ENCODE measurements at places on chromosomes 13 and 19.

GRCh38 chr19:53870485-53870844 lies 2.8 kb downstream of the MYADM start:
- no peak overlapping the region for H3K4me3 ChIP-seq
- H3K27me3 ChIP-seq = no peaks in the 10 kb centered on the region
- peaks cover 10% of the 10 kb centered on the region for H3K36me3 ChIP-seq
- peaks cover 18% of the 10 kb centered on the region for H3K4me1 ChIP-seq

DNA sequence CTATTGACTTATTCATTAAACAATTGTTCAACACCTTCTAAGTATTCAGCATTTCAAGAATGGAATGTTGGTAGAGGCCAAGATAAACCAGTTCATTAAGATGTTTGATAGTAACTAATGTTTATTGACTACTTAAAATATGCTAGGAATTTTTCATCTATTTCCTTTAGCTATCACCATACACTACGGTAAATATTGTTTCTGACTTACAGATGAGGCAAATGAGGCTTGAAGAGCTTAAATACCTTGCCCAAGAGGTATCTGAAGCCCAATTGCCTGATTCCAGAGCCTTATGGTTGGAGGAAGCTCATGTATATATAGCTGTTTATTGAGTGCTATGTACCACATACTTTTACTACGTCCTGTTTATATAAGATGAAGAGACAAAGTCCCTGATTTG lies 286.2 kb downstream of the NDFIP2 start:
- no peaks in the 10 kb centered on the region for H3K4me1 ChIP-seq
- H3K4me3 ChIP-seq = no peak overlapping the region
- no peak for DNase-seq
- no peaks in the 10 kb centered on the region for H3K36me3 ChIP-seq
- H3K27ac ChIP-seq = no peak overlapping the region

- peak overlapping the region; percentile 90 for H3K27ac ChIP-seq
- H3K27me3 ChIP-seq = no peaks in the 10 kb centered on the region
- peak; percentile 95 for DNase-seq
- H3K4me1 ChIP-seq = peaks cover 34% of the 10 kb centered on the region
- H3K36me3 ChIP-seq = peaks cover 5% of the 10 kb centered on the region
- no peak overlapping the region for H3K4me3 ChIP-seq
Measured at GRCh38 chr19:42420055-42420544, 7.1 kb downstream of the LIPE start.

DNA sequence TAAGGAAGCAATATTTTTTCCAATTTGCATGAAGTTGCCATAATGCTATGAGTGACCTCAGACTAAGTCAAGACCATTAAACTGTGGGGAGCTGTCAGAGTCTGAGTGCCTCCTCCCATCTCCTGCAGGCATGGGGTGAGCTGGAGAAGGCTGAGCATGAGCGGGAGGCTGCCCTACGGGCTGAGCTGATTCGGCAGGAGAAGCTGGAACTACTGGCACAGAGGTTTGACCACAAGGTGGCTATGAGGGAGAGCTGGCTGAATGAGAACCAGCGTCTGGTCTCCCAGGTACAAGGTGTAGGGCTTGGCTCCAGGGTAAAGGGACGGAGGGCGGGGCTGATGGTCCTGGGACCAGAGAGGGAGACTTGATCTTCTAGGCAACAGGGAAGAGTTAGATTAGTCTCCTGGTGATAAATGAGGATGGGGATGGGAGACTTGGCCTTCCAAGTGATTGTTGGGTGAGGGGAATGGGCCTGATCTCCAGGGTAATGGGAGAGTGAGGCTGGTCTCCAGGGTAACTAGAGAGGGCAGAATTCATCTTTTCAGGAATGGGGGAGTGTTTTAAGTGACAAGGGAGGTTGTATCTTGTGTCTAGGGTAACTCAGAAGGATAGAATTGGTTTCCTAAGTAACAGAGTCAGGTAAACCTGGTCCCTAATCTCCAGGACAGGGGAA lies 36.0 kb downstream of the SPTBN4 start:
- no peaks in the 10 kb centered on the region for H3K4me1 ChIP-seq
- no peaks in the 10 kb centered on the region for H3K27me3 ChIP-seq
- H3K36me3 ChIP-seq = no peaks in the 10 kb centered on the region
- no peak for DNase-seq
- H3K4me3 ChIP-seq = no peak overlapping the region
- no peak overlapping the region for H3K27ac ChIP-seq

DNA sequence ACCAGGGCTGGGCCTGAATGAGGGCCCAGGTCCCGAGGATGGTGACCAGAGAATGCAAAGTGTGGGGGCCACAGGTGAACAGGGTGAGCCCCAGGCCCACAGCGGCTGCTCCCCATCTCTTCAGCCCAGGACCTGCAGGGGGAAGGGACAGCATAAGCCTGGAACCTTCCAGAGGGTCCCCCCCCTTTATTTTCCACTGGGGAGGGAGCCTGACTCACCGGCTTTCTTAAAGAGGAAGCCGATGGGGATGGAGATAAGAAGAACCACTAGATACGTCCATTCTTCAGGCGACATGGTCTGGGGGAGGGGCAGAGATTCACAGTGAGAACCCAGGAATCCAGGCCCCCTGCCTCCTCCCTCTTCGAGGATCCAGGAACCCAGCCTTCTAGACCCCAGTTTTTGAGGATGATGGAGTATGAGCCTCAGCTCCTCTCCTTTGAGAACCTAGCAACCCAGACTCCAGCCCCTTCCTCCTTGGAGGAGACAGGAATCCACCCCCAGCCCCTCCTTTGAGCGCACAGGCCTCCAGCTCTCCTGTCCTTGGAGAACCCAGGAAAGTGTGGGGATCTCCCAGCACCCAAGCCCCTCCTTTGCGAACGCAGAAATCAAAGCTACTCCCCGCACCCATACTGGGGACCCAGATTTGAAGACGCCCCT lies 1.0 kb downstream of the MBOAT7 start:
- peaks cover 14% of the 10 kb centered on the region for H3K36me3 ChIP-seq
- peak overlapping the region; percentile 62 for H3K27ac ChIP-seq
- peaks cover 15% of the 10 kb centered on the region for H3K4me1 ChIP-seq
- H3K27me3 ChIP-seq = no peaks in the 10 kb centered on the region
- H3K4me3 ChIP-seq = peak overlapping the region; percentile 95

DNA sequence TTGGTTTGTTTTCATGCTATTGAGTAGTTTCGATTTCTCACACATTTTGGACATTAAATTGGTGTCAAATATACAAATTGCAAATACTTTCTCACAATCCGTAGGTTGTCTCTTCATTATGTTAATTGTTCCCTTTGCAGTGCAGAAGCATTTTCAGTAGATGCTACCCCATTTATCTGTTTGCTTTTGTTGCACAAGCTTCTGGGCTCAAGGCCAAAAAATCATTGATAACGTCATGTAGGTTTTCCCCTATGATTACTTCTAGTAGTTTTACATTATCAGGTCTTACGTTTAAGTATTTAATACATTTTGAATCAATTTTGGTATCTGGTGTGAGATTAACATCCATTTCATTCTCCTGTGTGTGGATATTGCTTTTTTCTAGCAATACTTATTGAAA lies 14.0 kb upstream of the ZNF347 start:
- H3K4me3 ChIP-seq = no peak overlapping the region
- H3K27me3 ChIP-seq = no peaks in the 10 kb centered on the region
- H3K4me1 ChIP-seq = no peaks in the 10 kb centered on the region
- H3K27ac ChIP-seq = no peak overlapping the region
- no peak for DNase-seq

Measured in keratinocyte (primary cell).